ENCODE measurements at places on chromosomes 6 and 20.

DNA sequence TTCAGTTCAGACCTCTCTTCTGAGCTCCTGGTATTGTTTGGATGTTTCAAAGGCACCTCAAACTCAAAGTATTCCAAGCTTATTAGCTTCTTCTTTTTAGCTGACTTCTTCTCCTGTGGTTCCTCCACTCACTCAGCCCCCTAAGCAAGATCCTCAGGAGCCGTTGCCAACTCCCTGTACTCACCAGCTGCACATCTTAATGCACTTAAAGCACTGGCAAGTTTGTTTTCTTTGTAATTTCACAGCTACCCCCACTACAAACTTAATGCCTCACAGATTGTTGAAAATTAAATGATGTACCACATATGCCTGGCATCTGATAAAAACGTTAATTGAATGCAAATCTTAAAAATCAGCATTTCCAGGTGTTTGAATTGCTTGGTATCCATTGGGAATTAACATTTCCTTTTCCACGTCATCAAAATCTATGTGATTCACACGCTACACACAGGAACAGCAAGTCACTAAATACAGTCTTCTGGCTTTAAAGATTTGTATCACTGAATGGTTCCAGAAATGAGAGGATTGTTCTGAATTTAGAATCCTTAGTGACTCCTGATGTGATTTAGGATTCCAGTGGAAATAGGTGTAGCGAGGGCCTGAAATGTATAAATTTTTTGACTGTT is 24.5 kb downstream of the CALHM6 start:
- DNase-seq = no peak

- DNase-seq = no peak
Observed at GRCh38 chr6:69305456-69305855, 491.4 kb downstream of the LMBRD1 start.

DNA sequence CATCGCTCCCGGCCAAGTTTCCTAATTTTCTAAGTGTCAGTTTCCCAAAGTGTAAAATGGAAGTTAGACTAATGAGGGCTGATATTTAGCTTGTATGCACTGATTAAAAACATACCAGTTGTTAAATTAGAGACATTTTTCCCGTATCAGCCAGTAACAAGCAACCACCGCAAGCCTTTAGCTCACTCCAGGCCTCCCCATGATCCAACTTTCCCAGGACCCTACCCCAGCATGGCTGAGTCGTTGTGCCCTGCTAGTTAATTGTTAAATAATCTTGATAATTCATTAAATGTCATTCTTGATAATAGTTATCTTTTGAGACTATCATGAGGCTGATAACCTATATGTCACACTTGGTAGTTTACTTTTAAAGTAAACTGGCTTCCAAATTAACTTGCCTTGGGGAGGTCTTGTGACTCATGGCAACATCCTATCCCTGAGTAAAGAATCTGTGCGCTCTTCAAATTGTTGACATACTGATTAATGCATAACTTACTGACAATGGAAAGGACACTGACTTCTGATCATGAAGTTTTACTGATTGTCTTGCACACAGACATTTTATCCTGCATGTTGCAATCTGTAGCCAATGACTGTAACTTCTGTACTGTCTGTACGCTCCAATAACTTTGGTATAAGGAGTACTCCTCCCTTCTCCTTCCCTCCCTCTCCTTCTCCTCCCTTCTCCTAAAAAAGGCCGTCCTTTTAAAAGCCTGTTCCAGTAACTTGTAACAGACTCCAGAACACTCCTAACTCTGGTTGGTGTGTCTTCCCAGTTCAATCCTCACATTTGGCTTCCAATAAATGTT is 6.3 kb upstream of the GTF3C6 start:
- no peak for DNase-seq

DNA sequence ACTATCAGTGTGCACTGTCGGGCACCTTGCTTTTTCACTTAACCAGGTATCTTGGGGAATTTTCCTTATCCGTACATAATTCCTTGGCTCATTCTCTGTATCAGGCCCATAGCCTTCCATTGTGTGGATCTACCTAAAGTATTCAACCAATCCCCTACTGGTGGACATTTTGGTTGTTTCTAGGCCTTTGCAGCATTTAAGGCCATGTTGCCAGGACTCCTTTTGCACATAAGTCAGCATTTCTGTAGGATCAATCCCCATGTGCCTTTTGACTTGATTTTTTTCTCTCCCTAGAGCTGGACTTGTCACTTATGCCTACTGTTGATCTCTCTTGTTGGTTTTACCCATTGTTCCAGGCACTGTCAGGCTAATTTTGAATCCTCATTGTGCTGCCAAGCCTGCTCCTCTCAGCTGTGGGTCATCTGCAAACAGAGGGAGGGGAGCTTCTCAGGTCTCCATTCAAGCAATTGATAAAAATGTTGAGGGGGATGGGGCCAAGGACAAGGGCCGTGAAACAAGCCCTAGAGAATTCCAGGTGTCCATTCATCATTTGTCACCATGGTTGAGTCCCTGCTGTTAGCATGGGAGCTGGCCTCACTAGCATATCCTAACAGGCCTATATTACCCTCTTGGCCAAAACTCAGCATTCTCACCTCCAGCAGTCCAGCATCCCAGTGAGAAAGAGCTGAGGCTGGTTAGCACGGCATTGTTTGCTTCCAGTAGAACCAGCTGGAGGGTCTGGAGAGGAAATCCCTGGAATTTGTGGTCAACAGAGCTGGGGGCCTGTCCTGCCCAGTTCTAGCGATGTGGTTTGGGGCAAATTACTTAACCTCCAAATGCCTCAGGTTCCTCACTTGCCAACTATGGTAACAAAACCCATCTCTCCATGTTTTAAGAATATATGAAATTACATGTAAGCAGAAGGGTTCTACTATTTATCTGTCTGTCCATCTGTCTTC is 178.4 kb downstream of the MRPL14 start:
- no peak for DNase-seq

- DNase-seq = no peak
Observed at GRCh38 chr6:163355426-163355991, 59.0 kb upstream of the QKI start.

GRCh38 chr6:64996301-64996700 is 710.7 kb downstream of the EYS start:
- DNase-seq = no peak

- DNase-seq = no peak
Observed at GRCh38 chr6:147947521-147947920, 395.1 kb upstream of the SASH1 start.

- peak; percentile 75 for DNase-seq
Observed at GRCh38 chr20:59159493-59160376, 3.9 kb upstream of the ZNF831 start.

DNA sequence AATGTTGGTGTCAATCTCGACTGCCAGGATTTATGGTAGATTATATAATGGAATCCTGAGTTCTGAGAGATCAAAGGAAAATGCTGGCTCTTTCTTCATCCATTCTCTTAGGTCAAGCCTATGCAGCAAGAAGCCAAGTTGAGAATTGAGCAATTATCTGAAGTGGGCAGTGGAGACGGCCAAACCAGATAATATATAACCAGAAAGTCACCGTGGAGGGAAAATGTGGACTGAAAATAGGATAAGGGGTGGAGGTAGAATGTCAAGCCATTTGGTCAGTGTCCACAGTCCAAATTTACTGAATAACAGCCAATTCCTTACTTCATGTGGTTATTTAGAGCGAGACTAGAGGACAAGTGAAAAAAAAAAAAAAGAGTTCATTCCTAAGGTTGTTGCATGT is 107.8 kb upstream of the ESR1 start:
- no peak for DNase-seq

DNA sequence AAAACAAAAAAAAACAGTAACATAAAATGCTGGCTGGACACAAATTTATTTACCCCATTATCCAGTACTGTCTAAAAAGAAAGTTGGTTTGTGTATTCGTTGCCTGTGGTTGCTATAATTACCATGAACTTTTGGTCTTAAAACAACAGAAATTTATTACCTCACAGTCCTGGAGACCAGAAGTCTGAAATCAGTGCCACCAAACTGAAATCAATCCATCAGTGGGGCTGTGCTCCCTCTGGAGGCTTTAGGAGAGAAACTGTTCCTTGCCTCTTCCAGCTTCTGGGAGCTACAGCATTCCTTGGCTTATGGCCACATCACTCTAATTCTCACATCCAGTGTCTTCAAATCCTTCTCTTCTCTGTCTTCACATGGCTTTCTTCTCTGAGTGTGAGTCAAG is 79.4 kb downstream of the SNX5 start:
- DNase-seq = no peak

DNA sequence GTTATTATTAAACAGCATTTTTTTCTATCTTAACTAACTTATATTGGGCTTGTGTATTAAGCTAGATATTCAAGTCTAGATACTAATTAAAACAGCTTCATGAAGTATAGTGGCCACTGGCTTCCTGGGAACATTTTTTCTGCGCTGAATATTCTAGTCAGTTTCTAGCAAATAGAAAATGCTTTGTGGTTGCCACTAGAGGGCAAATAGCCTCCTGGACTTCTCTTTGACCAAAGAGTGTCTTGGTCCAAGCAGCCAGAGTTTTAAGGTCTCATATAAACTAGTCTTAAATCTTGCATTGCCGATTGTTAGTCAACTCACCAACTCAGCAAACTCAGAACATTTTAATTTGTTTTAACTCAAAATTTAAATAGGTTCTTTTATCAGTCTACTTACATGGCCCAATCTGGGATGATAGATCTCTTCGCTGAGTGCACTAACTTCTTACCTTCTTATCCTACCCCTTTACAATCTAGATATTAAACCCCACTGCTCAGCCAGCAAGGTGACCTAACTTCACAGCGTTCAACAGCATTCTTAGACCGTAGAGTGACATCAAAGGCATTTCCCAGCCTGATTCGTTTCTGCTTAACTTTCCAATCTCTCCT is 24.6 kb upstream of the ID4 start:
- no peak for DNase-seq

DNA sequence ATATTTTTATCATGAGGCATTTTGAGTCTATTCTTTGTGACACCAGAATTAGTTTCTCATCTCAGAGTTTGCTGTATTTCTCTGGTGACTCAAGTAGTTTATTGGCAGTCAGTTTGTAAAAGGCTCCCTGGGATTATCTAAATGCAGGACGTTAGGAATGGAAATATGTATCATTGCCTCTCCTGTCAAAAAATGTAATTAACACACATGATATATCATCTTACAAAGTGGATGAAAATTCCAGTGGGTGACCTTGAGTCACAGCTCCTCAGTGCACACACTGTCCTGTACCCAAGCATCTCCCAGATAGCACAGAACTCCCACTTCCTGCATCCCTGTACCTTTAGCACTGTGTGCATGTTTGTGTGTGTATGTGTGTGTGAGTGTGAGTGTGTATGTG is 258.6 kb downstream of the LAMA2 start:
- DNase-seq = no peak

- no peak for DNase-seq
Observed at GRCh38 chr20:19812056-19812455, 54.0 kb downstream of the RIN2 start.

GRCh38 chr6:126876446-126876845 is 242.0 kb upstream of the RSPO3 start:
- no peak for DNase-seq

Measured in naive thymus-derived CD4-positive, alpha-beta T cell (primary cell).